Activated T-helper 1 cell treated with anti-CD3 and anti-CD28 coated beads, Interleukin-12 subunit alpha, Interleukin-12 subunit beta, Interleukin-2, Interleukin-4 antibody, amounts not matched to agents 30 ng/mL and 10 ng/mL and 1 ng/mL, durations not matched to agents 14 hours and 24 hours and 36 hours (primary cell): ENCODE measurements at places on chromosomes 5 and 9.

DNA sequence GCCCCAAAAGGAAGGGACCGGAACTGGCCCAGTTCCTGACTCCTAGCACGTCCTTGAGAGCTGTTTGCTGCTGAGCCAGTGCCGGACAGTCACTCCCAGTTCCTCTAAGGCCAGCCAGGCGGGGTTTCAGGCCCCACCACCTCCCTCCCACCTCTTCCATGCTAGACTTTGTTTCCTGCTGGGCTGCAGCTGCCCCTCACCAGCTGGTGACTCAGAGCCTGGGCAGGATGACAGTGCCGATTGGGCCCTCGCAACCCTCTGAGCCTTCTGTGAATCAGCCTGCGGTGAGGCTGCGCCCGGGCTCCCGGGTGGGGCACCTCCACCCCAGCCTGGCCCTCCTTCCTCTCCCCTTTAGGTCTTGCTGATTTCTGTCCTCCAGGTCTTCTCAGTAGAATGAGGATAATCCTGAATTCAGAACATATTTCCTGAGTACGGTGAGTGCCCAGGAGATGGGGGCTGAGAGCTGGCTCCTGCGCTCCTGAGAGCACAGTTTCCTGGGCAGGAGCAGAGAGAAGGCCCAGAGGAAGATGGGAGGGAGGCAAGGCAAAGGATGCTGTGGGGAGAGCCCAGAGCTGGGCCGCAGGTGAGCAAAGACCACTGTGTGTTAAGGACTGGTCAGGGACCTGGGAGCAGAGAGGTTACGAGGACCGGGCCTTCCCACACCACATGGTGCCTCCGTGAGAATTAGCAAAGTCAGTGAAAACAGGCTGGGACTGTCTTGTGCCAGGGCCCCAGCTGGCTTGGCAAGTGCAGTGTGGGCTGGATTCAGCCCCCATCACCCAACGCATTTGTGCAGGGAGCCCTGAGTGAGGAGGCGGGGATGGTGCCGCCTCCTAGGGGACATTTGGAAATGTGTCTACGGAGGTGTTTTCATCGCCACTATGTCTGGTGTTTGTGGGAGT, 32.9 kb upstream of the STXBP1 start:
- DNase-seq, result peak; percentile 66

- no peak for DNase-seq
Observed at GRCh38 chr5:76794871-76795270, 24.0 kb upstream of the F2RL1 start.

DNA sequence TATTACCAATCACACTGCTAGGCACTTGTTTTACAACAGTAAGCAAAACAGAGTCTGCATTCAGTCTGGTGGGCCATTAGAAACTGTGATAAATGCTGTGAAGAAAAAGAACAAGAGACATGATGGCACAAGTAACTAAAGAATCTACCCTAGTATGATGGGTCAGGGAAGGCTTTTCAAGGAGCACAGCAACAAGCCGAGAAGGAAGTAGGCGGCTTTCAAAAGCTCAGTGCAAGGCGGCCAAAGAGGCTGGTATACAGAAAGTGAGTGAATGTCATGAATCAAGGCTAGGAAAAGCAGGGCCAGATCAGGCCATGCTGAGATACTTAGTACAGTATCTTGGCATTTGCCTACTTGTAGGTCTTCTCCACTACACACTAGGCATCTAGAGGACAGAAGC, 76.4 kb downstream of the ECPAS start:
- no peak for DNase-seq

GRCh38 chr5:134371834-134372340, 518 bp downstream of the UBE2B start:
- DNase-seq, result peak; percentile 28

DNA sequence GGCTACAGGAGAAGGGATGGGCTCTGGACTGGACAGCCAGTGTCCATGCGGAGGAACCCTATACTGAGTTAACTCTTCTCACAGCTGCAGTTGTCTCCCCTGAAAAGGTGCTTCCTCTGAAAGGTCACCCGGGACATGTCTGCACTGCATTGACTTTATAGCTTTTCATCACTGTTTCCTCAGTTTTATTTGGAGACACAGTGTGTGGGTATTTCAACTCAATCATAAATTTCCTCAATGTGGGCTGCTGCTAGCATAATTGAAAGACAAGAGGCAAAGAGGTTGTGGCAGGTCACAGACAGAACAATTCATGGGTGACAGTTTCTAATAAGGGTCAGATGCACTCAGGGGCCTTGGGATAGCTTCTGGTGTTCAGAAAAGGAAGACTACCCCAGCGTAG, 336.8 kb downstream of the KDM4C start:
- DNase-seq, result no peak
